ENCODE measurements at places on chromosomes 6 and 20.

GRCh38 chr20:43284486-43284885, 94.8 kb upstream of the PTPRT start:
- DNase-seq: no peak

- DNase-seq: peak; percentile 49
Observed at GRCh38 chr6:140849456-140849855, 1283.3 kb upstream of the GJE1 start.

GRCh38 chr6:24431045-24431451, 28.3 kb downstream of the MRS2 start:
- peak; percentile 49 for DNase-seq

- DNase-seq: no peak
Observed at GRCh38 chr20:38651154-38651553, 49.5 kb downstream of the ARHGAP40 start.

DNA sequence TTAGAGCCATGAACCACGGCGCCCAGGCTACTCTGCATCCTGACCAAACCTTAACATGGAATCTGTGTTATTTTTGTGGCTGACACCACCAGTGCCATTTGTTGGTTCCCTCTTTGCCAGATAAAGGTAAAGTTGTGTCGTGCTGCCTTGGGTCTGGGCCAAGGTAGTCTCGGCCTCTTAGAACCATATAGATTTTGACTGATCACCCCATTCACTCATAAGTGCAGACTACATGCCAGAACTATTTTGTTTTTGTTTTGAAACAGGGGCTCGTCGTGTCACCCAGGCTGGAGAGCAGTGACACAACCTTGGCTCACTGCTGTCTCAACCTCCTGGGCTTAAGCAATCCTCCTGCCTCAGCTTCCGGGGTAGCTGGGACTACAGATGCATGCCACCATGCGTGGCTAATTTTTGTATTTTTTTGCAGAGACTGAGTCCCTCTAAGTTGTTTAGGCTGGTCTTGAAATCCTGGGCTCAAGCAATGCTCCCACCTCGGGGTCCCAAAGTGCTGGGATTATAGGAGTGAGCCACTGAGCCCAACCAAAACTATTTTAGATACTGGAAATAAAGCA, 19.2 kb upstream of the RIPOR3 start:
- no peak for DNase-seq

- DNase-seq: no peak
Observed at GRCh38 chr6:156735751-156736150, 41.4 kb upstream of the ARID1B start.

GRCh38 chr6:107716688-107717089, 107.4 kb downstream of the SCML4 start:
- DNase-seq: peak; percentile 30

DNA sequence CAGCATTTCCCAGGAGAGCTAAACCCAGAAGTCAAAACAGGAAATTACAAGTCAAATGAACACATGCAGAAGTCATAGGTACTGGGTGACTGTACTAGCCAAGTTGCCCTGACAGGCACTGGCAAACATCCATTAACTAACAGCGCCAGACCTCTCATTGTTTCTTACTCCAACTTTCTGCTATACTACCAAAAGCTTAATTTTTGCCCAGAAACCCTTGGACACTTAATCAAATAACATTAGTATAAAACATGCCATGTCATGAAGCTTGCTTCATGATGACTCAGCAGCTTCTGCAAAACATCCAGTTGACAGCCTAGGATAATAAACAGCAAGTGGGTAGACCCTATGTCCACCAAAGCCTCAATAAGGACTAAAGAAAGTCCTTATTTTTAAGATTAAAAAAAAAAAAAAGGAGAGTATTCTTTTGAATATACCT, 3.5 kb downstream of the NUP153 start:
- peak; percentile 80 for DNase-seq

GRCh38 chr6:49506569-49507111, 6.9 kb downstream of the GLYATL3 start:
- DNase-seq: no peak

- DNase-seq: peak; percentile 66
Observed at GRCh38 chr6:27472182-27472616, 706 bp downstream of the ZNF184 start.
